ENCODE measurements at places on chromosomes 5 and 9.

DNA sequence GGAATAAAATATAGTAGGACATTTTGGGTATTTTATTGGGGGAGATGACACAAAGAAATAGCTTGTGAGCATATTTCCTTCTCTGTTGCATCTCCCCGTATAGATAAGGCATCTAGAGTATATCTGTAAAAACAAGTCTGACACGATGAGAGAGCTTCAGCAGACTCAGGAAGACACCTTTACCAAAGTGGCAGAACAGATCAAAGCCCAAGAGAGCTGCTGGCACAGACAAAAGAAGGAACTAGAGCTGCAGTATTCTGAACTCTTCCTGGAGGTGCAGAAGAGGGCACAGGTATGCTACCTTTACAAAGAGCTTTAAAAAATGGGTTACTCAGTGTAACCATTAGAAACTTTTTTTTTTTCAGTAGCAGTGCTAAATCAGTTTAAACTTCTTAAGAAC lies 176.7 kb downstream of the CCDC171 start:
- H3K4me3 ChIP-seq: no peak overlapping the region
- H3K27me3 ChIP-seq: no peaks in the 10 kb centered on the region
- H3K27ac ChIP-seq: no peak overlapping the region
- no peak for DNase-seq
- H3K36me3 ChIP-seq: no peaks in the 10 kb centered on the region

DNA sequence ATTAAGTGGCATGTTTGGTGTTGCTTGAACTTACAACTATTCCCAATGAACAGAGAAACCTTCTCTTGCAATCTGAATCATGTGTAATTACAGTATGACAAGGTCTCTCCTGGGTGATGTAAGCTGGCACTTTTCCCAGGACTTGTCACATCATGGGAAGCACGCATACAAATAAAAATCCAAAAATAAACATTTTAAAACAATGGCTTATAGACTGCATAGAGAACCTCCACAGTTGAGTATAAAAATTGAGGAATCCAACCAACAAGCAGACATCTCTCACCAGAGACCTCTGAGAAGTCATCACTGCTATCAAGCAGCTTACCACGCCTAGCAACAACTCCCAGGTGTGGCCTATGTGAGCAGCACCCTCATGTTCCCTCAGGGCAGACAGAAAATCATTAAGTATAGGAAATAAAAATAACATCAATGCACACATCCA lies 3.9 kb downstream of the MLLT3 start:
- H3K4me1 ChIP-seq: no peaks in the 10 kb centered on the region
- H3K27ac ChIP-seq: no peak overlapping the region
- no peaks in the 10 kb centered on the region for H3K27me3 ChIP-seq
- no peak for DNase-seq
- no peaks in the 10 kb centered on the region for H3K36me3 ChIP-seq

DNA sequence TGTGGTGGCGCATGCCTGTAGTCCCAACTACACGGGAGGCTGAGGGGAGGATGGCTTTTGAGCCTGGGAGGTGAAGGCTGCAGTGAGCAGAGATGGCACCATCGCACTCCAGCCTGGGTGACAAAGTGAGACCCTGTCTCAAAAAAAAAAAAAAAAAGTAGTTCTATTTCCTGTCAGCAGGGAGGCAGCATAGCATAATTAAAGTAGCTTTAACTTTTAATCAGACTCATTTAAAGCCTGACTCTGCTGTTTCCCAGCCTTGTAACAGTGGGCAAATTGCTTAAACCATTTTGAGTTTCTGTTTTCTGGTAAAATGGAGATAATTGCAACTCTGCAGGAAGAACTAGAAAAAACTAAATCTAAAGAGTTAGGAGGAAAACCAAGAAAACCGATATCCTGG lies 31.2 kb downstream of the CNOT6 start:
- no peak overlapping the region for H3K4me3 ChIP-seq
- DNase-seq: no peak
- H3K36me3 ChIP-seq: no peaks in the 10 kb centered on the region

- H3K27ac ChIP-seq: no peak overlapping the region
- H3K36me3 ChIP-seq: no peaks in the 10 kb centered on the region
- H3K4me1 ChIP-seq: no peaks in the 10 kb centered on the region
- H3K27me3 ChIP-seq: no peaks in the 10 kb centered on the region
These were observed 106.1 kb upstream of the ALDH1B1 start for GRCh38 chr9:38286357-38286756.

Data from tibial artery (tissue), 4 donors.